ENCODE measurements at places on chromosomes 12 and 14.

GRCh38 chr12:68403711-68404110, 71.5 kb upstream of the MDM1 start:
- DNase-seq: no peak

GRCh38 chr12:57299514-57300016, 48.6 kb upstream of the STAC3 start:
- DNase-seq: no peak

GRCh38 chr12:27840229-27840999, 60.4 kb upstream of the MANSC4 start:
- no peak for DNase-seq

GRCh38 chr12:111150921-111151840, 217.7 kb downstream of the PHETA1 start:
- no peak for DNase-seq

DNA sequence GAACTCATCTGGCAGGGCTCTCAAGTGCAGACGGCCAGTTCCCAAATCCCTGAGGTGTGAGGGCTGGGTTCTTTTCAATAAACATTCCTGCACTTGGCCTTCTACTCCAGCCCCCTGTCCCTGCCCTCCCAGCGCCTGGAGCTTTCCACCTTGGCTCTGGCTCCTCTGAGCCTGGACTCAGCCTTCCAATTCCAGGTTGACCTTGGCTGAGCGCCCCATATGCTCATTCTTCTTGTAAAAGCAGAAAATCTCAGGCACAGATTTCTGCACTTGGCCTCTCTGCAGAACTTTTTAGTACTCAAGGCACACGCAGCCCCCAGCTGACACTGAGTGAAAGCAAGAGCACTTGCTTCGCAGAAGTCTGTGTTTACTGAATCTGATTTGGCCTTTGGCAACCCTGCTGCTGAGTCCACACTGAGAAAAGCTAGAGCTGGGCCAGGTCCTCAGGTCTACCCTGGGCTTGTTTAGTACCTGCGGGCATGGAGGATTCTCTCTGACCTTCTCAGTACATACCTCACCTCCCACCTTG, 222.7 kb downstream of the MSRB3 start:
- DNase-seq: no peak

DNA sequence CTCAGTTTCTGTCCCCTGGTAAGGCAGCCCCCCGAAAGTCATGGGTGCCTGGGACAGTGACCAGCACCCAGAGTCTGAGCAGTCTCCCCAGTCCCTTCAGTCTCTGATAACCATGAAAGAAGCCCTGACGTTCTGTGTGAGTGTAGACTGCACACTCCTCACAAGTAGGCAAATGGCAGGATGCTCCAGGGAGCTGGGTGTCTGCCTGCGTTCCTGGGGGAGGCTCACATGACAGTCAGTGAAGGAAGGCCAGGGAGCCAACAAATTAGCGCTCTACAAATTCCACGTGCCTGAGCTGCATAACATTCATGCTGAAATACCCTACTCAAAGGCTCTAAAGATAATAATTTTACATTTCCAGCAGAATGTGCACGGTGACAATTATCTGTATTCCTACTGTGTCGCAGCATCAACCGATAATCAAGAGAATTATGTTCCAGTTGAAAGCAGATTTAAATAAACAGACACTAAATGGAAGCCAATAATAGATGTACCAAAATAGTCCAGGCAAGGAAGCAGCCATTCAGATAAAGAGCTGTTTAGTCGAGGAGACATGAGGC, 56.3 kb downstream of the ASCL1 start:
- DNase-seq: no peak

DNA sequence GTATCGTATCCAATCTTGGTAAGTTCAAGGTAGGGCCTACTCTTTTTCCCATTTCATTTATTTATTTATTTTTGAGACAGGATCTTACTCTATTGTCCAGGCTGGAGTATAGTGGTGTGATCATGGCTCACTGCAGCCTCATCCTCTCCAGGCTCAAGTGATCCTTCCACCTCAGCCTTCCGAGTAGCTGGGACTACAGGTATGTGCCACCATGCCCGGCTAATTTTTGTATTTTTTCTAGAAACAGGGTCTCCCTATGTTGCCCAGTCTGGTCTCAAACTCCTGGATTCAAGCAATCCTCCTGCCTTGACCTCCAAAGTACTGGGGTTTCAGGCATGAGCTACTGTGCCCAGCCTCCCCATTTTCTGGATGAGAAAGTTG, 57.2 kb downstream of the CLMN start:
- no peak for DNase-seq

Measured in effector memory CD8-positive, alpha-beta T cell (primary cell).